ENCODE measurements at places on chromosomes 7 and 10.

GRCh38 chr10:28355376-28355775 is 52.5 kb upstream of the MPP7 start:
- DNase-seq = no peak

DNA sequence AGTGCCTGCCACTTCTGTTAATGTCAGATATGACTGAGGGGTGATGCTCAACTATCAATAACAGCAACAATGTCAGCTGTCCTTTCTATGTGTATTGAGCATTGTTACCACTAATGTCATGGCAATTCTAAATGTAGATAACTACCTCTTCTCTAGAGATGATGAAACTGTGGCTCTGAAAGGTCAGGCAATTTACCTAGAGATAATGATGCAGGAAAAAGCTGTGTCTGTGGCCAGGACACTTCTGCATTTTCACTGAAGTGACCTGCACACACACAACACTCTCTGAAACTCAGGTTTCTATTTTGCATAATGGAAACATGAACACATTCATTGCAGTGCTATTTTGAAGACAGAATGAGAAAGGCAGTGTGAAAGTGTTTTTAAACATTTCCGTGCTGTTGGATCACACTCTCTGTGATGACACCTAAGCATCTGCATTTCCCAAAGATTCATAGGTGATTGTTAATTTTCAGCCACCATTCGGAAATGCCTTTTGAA is 148.2 kb downstream of the KCND2 start:
- DNase-seq = no peak

GRCh38 chr10:71727738-71728737 is 8.5 kb upstream of the C10orf105 start:
- peak; percentile 2 for DNase-seq

GRCh38 chr10:121772406-121772805 is 155.4 kb downstream of the ATE1 start:
- no peak for DNase-seq

DNA sequence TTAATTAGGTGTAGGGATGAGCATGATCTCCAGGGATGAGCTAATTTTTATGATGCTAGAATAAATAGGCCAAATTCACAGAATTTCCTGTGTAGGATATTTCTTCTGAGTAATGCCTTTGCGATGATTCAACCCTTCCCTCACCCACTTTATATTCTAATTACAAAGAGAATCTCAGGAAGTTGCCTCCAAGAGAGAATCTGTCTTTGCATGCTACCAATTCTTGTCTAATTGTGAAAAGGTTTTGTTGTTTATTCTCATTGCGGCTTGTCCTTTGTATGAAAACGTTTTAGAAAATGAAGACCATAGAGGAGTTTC is 6.3 kb downstream of the C7orf57 start:
- DNase-seq = no peak

DNA sequence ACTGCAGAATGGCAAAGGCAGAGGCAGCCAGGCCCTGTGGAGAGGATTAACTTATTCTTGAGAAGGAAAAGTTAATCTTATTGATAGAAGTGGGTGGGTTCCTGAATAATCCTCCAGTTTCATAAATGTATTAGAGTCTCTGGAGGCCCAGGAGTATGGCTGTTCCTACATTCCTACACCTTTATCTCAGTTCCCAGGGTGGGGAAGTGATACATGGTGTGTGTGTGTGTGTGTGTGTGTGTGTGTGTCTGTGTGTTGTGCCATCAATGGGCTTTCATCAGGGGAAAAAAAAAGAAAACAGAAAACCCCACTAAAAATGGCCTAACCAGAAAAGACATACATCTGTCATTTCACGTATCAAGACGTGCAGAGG is 22.0 kb upstream of the GSDME start:
- DNase-seq = no peak

GRCh38 chr10:71404503-71405295 is 8.0 kb downstream of the CDH23 start:
- DNase-seq = no peak

DNA sequence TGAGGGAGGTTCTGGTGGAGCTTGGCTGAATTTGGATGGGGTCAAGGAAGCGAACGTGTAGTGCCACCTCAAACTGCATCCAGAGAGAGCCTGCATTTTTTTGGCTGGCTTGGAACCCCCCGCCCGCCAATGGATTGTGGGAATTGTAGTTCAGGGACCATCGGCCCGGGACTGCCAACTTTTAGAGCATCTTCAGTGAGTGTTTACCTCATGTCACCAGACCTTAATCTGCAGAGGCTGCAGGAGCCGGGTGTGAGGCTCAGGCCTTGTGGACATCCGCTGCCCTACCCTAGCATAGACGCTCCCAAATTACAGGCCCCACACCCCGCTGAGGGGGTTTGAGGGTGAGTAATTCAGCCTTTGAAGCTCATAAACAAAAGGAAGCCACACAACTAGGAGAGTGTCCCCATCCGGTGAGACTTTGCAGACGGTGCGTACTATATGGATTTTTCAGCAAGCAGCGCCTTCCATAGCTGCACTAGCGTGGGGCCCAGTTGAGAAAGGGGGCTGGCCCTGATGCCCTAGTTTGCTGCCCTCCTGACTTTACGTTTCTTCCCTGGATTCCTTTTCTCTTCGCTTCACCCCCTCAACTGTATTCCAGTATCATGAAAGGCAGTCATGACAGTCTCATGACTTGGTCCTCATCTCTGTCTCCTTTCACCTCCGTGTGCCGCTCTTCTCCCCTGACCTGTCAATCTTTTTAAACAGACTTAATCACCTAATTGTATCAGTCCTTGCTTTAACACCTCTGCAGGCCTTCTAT is 717 bp downstream of the CNPY4 start:
- peak; percentile 60 for DNase-seq

GRCh38 chr7:37816922-37817590 is 31.3 kb upstream of the NME8 start:
- no peak for DNase-seq

DNA sequence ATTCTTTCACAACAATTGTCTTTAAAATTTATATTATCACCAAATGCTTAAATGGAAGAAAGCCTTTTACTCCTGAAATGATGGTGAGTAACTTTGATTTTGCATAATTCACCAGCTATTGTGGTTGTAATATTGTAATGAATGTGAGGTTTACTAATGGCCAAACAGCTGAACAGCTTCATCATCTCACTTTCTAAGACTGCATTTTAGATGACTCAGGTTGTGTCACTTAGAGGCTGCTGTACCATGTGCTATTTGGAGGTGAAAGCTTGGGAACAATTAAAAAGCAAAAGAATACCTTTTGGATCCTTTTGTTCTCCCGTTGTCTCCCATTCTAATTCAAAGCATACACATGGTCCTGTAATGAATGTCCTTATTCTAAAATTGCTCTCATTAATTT is 604.0 kb upstream of the PFKP start:
- no peak for DNase-seq

- DNase-seq = no peak
Observed at GRCh38 chr10:27861781-27862180, 116.2 kb upstream of the MKX start.

DNA sequence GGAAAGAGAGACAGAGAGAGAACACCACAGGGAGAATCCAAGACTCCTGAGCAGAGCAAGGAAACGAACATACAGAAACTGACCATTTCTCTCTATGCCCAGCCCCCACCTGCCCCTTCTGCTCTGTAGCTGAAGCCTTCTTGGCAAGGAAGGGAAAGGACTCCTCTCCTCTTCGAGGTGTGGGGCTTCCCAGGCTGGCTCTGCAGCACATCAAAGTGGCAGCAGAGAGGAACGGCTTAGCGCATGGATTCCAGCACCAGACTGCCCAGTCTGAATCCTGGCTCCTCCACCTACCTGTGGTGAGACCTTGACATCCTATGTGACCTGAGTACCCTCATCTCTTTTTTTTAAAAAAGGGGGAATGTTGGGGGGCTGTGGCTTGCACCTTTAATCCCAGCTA is 69.4 kb downstream of the SH3PXD2A start:
- DNase-seq = no peak

- no peak for DNase-seq
Observed at GRCh38 chr7:106219170-106219569, 65.6 kb downstream of the NAMPT start.

GRCh38 chr7:137850571-137850970 is 3.8 kb upstream of the DGKI start:
- DNase-seq = no peak

DNA sequence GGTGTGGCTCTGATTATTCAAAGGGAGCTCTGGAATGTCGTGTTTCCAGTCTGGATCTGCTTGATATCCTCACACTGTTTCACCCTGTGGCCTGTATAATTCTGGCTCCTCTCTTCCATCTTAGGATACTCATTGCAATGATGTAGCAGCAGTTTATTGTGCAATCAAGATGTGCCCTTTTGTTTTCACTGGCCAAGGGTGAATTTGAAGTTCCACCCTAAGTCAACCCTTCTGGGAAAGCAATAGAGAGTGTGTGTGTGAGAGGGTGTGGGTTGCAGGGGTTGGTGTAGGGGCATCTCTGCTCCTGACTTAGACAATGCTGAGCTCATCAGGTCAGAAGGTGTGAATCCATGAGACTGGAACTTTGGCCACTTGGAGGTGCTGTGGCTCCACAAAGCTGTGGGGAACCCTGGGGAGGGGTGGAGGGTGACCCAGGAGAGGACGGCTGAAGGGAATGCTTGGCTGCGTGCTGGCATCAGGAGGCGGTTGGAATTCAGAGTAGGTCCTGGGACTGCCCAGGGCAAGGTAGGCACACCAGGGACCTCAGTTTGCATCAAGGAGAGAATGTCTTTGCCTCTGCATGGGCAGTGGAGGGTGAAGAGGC is 118.0 kb upstream of the PRSS58 start:
- DNase-seq = peak; percentile 4

DNA sequence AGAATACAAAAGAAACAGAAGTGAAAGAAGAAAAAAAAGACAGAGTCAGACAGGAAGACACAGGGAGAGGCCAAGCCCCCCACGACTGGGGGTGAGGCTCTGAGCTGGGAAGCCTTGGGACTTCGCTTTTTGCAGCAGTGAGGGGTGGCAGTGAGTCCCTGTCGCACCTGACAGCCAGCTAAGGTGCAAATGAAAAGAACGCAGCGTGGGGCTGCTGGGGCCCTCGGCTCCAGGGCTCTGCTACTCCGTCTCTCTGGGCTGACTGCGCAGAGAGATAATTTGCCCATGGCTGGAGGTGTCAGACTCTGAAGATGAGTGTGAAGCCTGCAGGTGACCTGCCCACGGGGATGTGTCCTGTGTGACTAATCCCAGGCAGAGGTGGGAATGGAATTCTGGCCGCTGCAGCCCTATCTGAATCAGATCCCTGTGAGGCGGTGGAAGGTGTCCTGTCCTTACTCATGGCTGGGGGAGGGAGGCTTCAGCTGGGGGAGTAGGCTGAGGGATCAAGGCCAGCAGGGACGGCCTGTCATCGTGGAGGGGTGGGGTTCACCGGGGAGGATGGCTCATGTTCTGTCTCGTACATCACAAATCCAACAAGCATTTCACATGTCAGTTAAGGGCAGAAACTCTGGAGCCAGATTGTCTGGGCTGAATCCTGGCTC is 96.4 kb downstream of the SLIT1 start:
- DNase-seq = no peak

DNA sequence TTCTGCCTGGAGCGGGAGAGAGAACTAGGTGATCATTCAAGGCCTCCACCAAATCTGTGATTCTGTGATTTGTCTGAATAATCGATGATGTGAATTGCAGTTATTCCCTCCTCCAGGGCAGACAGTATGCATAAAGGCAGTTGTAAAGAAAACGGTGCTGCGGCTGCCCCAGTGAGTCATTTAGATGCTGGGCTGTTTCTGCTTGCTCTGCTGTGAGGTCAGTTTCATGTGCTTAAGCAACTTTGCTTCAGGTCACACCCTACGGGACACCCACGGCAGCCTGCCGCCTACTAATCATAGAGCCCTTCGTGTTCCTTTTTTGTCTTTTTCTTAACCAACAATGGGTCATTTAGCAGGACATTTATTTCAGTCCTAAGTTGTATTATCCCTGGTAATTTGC is 158.1 kb upstream of the PITRM1 start:
- DNase-seq = no peak

DNA sequence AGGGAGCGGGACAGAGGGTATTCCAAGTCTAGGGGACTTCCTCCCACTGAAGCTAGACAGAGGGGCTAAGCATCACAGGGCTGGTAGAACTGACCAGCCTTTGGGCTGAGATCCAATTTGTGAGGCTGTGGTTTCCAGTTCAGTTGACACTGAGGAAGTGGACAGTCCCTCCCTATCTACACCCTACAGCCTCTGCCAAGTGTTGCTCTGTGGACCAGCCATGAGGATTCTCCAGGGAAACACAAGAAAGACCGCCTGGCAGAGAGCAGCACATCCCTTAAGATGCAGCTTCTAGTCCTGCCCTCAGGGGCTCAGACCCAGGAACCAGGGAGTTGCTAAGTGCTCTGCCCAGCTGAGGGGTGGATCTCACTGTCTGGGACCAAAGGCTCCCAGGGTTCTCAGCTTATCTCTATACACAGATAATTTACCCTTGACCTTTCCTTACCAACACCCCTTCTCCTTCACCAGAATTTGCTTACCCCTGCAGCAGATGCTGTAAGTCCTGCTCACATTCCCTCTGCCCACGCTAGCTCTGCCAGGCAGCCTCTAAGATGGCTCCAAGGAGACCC is 252.0 kb downstream of the SKIDA1 start:
- DNase-seq = no peak

GRCh38 chr7:45198986-45199385 is 41.4 kb downstream of the RAMP3 start:
- no peak for DNase-seq

DNA sequence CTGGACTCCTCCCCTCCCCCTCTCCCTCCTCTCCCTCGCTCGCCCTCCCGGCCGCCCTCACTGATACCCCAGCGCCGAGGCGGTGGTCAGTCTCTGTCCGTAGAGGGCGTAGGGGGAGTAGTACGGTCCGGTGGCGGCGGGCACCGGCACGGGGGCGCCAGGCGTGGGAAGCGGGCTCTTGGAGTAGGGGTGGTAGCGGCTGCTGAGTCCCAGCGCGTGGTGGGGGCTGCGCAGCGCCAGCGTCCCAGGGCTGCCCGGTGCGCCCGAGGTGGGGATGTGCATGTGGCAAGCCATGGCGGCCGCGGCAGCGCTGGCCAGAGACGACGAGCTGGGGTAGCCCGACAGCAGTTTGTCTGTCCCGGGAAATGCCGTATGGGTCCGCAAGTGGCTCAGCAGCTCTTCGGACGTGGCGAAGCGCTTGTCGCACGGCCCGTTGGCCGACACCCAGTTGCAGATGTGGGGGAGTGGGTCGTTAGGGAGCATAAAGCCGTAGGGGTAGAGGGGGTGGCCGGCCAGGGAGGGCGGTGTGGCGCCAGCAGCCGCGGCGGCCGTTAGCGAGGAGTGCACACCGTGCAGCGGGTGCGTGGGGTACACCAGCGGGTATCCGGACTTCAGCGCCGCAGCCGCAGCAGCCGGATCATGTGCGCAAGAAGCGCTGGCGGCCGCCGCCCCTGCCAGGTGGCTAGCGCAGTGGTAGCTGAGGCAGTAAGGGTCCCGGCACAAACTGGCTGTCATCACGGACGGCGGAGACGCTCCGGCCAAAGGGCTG is 2.7 kb downstream of the ZNF503 start:
- no peak for DNase-seq

DNA sequence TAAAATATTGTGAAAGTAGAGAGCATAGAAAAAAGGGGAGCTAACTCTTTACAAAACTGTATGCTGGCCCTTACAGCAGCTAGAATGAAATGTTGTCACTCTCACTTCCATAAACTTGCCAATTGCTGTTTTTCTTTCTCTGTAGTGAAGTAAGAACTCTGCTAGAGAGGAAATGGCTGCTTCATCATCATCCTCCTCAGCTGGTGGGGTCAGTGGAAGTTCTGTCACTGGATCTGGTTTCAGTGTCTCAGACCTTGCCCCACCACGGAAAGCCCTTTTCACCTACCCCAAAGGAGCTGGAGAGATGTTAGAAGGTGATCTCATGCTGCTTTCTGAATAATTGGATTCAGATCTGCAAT is 7.6 kb upstream of the ASCC1 start:
- DNase-seq = no peak

Data from NCI-H345 (cell line).